ENCODE measurements at places on chromosomes 5 and 9. TPM values are rescaled to one million over a fixed set of nuclear protein-coding genes. Genes with fewer than 3 reads are reported as not detected.

Gene SMIM33
- total RNA-seq = not detected

Gene INPP5E
- 9.8 TPM for total RNA-seq

DNA sequence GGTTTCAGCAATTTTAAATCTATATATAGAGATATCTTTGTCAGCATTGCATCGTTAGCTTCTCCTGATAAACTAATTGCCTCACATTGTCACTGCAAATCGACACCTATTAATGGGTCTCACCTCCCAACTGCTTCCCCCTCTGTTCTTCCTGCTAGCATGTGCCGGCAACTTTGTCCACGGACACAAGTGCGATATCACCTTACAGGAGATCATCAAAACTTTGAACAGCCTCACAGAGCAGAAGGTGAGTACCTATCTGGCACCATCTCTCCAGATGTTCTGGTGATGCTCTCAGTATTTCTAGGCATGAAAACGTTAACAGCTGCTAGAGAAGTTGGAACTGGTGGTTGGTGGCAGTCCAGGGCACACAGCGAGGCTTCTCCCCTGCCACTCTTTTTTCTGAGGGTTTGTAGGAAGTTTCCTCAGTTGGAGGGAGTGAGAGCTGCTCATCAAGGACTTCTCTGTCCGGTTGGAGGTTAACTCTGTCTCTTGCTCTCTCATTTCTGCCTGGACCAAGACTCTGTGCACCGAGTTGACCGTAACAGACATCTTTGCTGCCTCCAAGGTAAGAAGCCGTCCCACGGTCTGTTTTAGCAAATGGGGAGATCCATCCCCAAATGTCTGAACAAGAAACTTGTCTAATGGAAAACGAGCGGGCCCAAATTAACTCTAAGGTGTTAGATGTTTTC lies at the start of gene IL4:
Gene IL4, plus strand, starts transcription at position 51 of the 692 bp plus-strand sequence. Its CDS starts 62 bp downstream, at position 113.
- peaks cover 26% of the 10 kb centered on the region for H3K4me1 ChIP-seq
- H3K27ac ChIP-seq = peak within 1 kb of the TSS; percentile 57
- no peaks in the 10 kb centered on the region for H3K36me3 ChIP-seq
- H3K27me3 ChIP-seq = no peaks in the 10 kb centered on the region

DNA sequence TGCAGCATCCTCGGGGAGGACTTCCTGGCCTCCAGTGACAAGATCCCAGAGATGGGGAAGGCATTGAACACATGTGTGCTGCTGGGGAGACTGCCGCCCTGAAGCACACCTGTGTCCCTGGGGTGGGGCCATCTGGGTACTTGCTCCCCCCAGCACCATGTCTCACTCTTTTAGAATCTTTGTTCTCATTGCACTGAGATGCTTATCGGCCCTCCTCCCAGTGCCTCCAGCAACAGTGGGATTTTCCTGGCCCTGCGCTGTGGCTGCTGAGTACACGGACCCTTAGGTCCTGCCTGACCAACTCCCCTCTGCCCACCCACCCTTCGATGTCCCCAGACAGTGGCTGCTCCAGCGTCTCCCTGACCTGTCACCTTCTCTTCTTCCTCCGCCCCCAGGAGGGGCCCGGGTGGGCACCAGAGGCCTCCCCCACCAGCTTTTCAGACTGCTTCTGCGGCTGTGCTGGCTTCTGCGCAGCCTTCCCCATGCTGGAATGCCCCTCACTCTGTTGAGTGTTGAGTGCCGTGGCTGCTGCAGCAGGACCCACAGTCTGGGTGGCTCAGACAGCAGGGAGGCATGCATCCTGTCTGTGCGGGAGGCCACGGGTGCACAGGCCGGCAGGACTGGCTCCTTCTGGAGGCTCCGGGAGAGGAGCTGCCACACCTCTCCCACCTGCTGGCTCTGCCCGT lies 145.9 kb upstream of the IRX2 start:
- no peak overlapping the region for H3K27ac ChIP-seq
- no peak overlapping the region for H3K4me3 ChIP-seq
- peak; percentile 79 for DNase-seq
- no peaks in the 10 kb centered on the region for H3K36me3 ChIP-seq

Measured in vagina (tissue), 2 donors.